Mucosa of descending colon (tissue), 3 donors: ENCODE measurements at places on chromosomes 3 and 15. TPM values are rescaled to one million over a fixed set of nuclear protein-coding genes. Genes with fewer than 3 reads are reported as not detected.

DNA sequence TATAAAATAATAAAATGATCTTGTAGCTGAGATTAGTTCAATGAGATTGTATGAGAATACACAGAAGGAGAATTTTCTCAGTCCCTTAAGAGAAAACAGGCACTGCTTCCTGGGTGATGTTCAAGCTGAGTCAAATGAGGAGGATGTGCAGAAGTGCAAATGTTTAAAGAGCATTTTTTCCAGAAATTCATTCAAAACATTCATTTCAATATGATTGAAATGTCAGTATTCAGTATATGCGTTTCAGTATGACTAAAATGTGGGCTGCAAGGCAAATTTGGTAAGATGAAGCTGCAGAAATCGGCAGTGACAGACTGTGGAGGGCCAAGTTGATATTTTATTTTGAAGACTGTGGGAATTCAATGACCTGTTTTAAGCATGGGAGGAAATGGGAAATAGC lies 19.3 kb upstream of the PYDC2 start:
- no peak for DNase-seq

The KCNAB1 gene
- 1.2 TPM for total RNA-seq

- peak; percentile 56 for DNase-seq
These were observed 410 bp downstream of the LRRC49 start for GRCh38 chr15:70892912-70893560.

GRCh38 chr3:71064956-71065763 lies 518.4 kb downstream of the FOXP1 start:
- DNase-seq, result peak; percentile 80

The OR5AC2 gene
- total RNA-seq, result not detected

The QARS1 gene
- 415 TPM for total RNA-seq
